Caco-2 (cell line): ENCODE measurements at places on chromosomes 5 and 9.

DNA sequence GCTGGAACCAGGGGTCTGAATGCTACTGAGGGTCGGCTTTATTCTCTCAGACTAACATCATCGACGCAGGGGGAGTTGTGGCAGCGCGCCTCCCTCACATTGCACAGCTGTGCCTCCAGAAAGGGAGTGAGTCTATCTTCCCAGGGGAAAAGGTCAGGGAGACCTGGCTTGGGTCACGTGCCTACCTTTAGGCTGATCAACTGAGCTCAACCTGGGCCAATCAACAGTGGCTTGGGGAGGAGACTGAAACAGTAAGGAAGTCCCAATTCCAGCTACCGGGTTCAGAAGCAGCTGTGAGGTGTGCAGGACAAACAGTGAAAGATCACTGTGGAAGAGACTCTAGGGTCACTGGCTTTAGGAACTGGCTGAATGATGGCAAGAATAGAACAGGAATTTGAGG is 14.3 kb downstream of the SNX30 start:
- DNase-seq, result peak; percentile 81
- H3K27me3 ChIP-seq, result no peaks in the 10 kb centered on the region
- H3K4me3 ChIP-seq, result peak overlapping the region; percentile 26
- H3K27ac ChIP-seq, result peak overlapping the region; percentile 58

DNA sequence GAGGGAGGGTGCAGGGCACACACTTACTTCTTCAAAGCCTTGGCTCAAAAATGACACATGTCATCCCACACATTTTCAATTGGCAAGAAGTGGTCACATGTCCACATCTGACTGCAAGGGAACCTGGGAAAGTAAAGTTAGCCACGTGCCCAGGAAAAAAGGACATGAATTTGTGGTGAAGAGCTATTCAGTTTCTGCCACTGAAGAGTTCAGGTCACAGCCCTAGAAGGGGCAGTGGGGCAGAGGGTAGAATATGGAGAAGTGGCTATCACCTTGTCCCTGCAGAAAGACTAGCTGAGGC is 1.9 kb upstream of the RGS14 start:
- no peak for DNase-seq
- H3K27me3 ChIP-seq, result no peaks in the 10 kb centered on the region
- no peak overlapping the region for H3K27ac ChIP-seq
- H3K4me3 ChIP-seq, result no peak overlapping the region
- H3K36me3 ChIP-seq, result no peaks in the 10 kb centered on the region
- H3K4me1 ChIP-seq, result peaks cover 4% of the 10 kb centered on the region; the same call in 1 of the 2 replicates

GRCh38 chr5:108418197-108418596 is 36.3 kb upstream of the FBXL17 start:
- peaks cover 29% of the 10 kb centered on the region for H3K4me1 ChIP-seq
- no peak overlapping the region for H3K4me3 ChIP-seq

- H3K27ac ChIP-seq, result no peak overlapping the region
- no peak overlapping the region for H3K4me3 ChIP-seq
Observed at GRCh38 chr9:101840694-101841188, 102.3 kb upstream of the GRIN3A start.

DNA sequence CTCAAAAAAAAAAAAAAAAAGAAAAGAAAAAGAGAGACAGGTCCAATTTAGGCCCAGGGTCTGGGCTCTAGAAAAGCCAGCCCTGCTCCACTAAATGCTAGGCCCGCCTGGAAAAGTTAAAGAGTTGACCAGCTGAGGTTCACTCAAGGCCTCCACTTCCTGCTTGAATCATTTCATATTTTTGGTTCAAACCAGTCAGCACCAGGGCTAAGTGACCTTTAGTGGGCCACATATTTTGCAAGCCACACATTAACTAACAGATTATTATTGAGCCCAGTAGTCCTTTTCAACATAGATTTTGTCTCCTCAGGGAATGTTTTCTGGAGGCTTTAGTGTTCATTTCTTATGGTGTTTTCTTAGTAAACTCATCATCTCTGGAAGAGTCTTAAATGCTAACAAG is 156.6 kb downstream of the TLR4 start:
- H3K4me1 ChIP-seq, result no peaks in the 10 kb centered on the region
- no peak for DNase-seq
